ENCODE measurements at places on chromosomes 16 and 17.

DNA sequence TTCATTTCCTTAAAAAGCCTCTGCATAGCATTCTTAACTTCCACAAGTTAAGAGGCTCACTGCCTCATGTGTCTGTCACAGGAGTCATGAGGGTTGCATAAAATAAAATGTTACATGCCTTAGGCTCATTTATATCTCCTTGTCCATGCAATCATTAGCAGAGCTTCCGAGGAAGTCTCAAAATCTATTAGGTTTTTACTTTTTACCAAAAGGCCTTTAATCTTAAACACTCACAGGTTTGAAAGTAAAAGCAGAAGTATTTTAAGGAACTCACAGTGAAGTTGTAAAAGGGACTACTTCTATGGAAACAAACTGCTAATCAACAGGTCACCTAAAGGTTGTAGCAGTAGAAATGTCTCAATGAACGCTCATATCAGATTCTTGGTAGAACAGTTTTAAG is 5.2 kb upstream of the ATP6V0A1 start:
- DNase-seq: no peak

- no peak for DNase-seq
Observed at GRCh38 chr17:80953471-80954315, 37.9 kb upstream of the CHMP6 start.

DNA sequence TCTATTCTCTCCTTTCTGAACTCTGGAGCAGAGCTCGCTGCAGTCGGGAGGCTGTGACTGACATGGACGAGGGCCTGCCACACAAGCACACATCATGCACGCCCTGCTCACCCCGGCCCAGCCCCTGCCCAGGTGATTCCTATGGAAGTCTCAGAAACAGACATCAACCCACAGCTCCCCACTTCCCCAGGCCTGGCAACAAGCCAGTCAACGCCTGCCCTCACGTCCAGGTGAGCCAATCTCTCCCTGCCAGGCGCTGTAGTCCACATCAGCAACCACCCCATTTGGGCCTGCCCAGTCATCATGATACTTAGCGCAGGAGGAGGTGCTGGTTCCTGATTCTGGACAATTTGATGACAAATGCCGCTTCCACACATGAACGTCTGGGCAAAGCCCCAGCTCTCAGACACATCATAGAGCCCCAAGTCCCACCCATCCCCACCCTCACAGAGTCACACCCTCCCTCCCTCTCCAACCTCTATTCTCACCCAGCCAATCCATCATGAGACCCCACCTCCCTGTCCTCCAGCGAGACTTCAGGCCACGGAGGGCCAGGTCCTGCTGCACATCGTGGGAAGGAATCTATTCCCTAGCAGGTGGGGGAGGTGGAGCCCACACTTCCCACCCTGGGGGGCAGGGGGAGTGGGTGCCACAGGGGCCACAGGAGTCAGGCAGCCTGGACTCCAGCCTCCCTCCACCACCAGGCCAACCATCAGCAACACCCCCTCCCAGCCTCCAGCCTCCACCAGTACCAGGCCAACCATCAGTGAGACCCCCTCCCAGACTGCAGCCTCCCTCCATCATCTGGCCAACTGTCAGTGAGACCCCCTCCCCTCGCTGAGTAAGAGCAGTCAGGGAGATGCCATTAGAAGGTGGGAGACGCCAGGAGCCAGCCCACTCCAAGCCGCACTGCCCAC is 33.7 kb upstream of the GSG1L start:
- DNase-seq: no peak

GRCh38 chr17:29909236-29910003 is 20.6 kb downstream of the SSH2 start:
- no peak for DNase-seq

DNA sequence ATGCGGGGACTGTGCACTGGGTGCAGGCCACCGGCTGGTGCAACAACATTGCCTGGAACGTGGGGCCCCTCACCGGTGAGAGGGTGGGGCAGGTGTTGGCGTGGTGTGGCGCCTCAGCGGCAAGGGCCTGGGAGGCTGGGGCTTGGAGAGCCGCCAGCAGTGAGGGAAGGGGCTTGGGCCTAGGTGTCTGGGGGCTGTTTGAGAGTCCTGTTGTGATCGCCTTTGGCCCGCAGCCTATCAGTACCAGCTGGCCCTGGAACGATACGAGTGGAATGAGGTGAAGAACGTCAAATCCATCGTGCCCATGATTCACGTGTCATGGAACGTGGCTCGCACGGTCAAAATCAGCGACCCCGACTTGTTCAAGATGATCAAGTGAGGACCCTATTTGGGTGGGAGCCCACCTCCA is 2.6 kb upstream of the TMEM88 start:
- DNase-seq: no peak

All from stimulated activated CD8-positive, alpha-beta memory T cell treated with anti-CD3 and anti-CD28 coated beads, Interleukin-2, amount 100 ng/mL, for 1 hour (primary cell).